ENCODE measurements at places on chromosomes 16 and 17.

DNA sequence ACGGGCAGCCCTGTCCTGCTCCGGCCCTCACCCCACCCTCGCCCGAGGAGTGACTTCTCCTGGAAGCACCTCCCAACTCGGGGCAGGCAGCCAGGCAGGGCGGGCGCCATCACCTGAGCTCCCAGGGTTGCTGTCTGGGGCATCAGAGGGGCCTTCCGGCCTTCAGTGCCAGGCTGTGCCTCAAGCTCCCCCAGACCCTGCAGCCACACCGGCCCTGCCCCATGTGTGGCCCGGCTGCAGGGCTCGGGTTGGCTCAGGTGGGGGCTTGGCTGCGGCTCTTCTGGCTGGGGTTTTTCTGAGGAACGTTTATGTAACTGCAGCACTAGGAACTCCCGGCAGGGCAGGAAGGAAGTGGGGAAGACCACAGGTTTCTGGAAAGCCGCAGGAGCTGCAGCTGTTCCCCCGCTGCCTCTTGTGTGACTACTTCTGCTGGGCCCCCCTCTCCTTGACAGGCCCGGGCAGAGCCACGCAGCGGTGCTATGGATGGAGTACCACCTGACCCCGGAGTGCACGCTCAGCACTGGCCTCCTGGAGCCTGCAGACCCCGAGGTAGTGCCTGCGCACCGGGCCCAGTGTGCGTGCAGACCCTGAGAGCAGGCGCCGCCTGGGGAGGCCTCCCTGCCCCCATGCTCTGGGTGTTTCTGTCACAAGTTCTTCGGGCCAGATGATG, 45.6 kb downstream of the PRMT7 start:
- ATAC-seq = peak; percentile 88

DNA sequence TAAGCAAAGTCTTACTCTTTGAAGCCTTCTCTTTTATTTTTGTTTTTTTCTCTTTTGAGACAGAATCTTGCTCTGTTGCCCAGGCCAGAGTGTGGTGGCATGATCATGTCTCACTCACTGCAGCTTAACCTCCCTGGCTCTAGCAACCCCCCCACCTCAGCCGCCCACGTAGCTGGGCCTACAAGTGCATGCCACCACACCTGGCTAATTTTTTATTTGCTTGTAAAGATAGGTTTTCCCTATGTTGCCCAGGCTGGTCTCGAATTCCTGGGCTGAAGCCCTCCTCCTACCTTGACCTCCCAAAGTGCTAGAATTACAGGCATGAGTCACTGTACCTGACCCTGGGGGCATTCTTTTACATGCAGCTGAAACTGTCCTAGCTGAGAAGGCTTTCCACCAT, 154.7 kb downstream of the PRKCB start:
- ATAC-seq = no peak

DNA sequence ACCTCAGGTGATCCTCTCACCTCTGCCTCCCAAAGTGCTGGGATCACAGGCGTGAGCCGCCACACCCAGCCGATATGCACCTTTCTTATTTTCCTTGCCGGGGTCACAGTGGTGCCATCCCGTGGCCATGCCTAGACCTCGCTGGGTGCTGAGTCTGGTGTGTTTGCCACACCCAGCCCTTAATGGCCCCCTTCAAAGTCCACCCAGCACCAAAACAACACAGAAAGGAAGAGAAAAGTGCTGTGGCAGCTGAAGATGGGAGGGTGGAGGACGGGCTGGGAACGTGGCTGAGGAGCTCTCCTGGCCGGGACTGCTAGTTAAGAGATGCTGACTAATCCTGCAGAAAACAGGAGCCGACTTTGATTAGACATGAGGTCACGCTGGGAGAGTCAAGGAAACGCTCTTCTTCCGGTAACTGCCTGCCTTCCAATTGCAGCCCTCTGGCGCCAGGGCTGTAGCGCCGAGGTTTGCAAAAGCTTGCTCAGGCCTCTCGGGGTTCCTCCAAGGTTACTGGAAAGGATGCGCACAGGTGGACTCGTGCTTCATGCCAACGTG, 10.9 kb downstream of the SLC43A2 start:
- peak; percentile 42 for ATAC-seq

- peak; percentile 43 for ATAC-seq
Observed at GRCh38 chr17:55436224-55437158, 14.9 kb upstream of the MMD start.

DNA sequence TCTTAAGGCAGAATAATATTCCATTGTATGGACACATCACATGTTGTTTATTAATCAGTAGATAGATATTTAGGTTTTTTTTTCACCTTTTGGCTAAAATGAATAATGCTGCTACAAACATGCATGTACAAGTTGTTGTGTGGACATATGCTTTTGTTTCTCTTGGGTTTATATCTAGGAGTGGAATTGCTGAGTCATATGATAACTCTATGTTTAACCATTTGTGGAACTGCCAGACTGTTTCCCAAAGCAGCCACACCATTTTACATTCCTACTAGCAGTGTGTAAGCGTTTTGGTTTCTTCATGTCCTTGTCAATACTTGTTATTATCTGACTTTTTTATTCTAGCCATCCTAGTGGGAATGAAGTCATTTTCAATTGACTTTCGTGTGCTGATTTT, 21.3 kb downstream of the CYLD start:
- ATAC-seq = no peak

DNA sequence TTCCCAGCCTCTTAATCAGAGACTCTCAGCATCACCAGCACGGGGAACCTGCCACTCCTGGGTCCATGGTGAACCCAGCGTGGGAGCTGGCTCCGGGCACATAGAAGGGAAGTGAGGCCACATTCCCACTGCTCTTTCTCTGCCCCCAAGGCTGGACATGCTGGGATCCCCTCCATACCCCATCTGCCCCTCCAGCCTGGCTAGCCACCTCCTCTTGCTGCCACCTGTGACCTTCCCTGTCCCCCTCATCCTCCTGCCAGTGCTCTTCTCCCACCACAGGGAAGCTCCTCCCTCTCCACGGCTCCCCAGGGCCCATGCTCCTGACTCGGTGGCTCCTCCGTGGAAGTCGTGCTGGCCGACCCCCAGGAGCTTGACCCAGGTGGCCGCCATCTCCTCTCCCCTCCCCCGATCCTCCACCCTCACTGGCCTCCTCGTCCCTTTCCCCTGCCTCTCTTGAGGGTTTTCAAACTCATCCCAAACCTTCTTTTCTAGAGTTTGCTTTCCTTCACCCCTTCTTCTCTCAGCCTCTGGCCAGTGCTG, 139.1 kb upstream of the CHMP6 start:
- no peak for ATAC-seq
